ENCODE measurements at places on chromosomes 4 and X.

- DNase-seq, result no peak
Measured at GRCh38 chrX:40148385-40149285, 50.9 kb upstream of the BCOR start.

GRCh38 chr4:26751838-26752237 is 108.8 kb upstream of the STIM2 start:
- DNase-seq, result no peak

- no peak for DNase-seq
Measured at GRCh38 chrX:22357621-22358020, 84.9 kb downstream of the CBLL2 start.

- DNase-seq, result no peak
Measured at GRCh38 chr4:107780665-107781064, 44.1 kb upstream of the SGMS2 start.

DNA sequence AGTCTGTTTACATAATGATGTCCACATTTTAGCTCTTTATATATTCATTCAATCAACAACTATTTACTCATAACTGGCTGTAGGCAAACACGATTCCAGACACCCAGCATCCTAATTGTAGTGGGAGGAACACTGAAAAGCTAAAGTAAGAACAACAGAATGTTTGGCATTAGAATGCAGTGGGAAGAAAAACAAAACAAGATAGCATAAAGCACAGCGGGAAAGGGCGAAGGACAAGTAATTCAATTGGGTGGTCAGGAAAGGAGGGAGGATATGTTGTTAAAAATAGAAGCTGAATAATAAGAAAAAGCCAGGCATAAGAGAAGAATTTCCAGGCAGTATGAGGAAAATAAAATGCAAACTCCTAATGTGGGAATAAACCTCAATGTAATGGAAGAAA is 189.5 kb upstream of the FAT4 start:
- DNase-seq, result no peak

- no peak for DNase-seq
Measured at GRCh38 chr4:51932684-51933083, 87.5 kb downstream of the LRRC66 start.

All from amygdala (tissue), 56 donors.